ENCODE measurements at places on chromosomes 5 and 9.
A peak's percentile ranks its signal among the peaks of the same experiment; 100 is the strongest.

- DNase-seq: no peak
These were observed 210.7 kb upstream of the SLC24A2 start for GRCh38 chr9:19999491-20000057.

GRCh38 chr5:41835645-41836044 lies 34.6 kb downstream of the OXCT1 start:
- no peak for DNase-seq

DNA sequence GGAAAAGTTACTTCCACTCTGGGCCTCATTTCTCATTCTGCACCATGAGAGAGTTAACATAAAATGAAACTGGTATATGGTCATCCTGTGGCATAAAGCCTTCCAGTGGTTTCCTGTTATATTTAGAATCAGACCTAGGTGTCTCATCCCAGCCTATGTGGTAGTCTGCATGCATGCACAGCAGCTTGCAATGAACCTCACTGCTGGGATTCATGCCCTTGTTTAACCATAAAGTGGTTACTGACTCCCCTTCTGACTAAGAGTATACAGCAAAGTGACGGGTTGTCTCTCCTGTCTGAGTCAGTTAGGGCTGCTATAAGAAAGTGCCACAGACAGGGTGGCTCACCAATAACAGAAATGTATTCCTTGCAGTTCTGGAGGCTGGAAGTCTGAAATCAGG lies 14.7 kb upstream of the TDRD7 start:
- no peak for DNase-seq

- DNase-seq: peak; percentile 12
These were observed 350.8 kb downstream of the DMRT2 start for GRCh38 chr9:1400983-1401382.

GRCh38 chr9:35515766-35516165 lies 25.9 kb downstream of the RUSC2 start:
- DNase-seq: no peak

DNA sequence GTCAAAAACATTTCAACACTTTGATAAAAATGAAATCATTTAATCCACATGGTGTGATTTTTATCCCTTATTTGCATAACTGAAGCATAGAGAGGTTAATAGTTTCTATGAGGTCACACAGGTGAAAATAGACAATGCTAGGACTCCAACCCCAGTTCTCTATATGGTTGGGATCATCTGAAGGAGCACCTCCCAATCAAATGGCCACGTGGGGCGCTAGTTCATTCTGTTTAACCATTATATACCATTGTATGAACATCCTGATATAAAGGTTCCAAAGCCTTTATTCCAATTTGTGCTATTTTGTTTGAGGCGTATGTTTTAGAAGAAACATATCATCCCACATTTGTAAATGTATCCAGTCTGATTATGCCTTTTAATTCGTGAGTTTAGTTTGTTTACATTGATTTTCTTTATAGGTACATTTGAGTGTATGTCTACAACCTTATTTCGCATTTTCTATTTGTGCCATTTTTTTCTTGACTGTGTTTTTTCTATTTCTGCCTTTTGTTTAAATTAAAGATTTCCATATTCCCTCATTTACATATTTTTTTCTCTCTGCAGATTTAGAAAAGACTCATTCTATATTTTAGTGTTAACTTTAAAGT lies 1092.0 kb downstream of the MAT2B start:
- no peak for DNase-seq

GRCh38 chr9:135117281-135117680 lies 29.8 kb downstream of the OLFM1 start:
- no peak for DNase-seq

GRCh38 chr5:159768243-159768642 lies 148.0 kb upstream of the ADRA1B start:
- DNase-seq: no peak

- DNase-seq: no peak
These were observed 41.0 kb downstream of the AOPEP start for GRCh38 chr9:94767331-94768072.

GRCh38 chr5:159211729-159212174 lies 2.4 kb upstream of the RNF145 start:
- no peak for DNase-seq

- no peak for DNase-seq
These were observed 32.4 kb upstream of the STX17 start for GRCh38 chr9:99873943-99874584.

DNA sequence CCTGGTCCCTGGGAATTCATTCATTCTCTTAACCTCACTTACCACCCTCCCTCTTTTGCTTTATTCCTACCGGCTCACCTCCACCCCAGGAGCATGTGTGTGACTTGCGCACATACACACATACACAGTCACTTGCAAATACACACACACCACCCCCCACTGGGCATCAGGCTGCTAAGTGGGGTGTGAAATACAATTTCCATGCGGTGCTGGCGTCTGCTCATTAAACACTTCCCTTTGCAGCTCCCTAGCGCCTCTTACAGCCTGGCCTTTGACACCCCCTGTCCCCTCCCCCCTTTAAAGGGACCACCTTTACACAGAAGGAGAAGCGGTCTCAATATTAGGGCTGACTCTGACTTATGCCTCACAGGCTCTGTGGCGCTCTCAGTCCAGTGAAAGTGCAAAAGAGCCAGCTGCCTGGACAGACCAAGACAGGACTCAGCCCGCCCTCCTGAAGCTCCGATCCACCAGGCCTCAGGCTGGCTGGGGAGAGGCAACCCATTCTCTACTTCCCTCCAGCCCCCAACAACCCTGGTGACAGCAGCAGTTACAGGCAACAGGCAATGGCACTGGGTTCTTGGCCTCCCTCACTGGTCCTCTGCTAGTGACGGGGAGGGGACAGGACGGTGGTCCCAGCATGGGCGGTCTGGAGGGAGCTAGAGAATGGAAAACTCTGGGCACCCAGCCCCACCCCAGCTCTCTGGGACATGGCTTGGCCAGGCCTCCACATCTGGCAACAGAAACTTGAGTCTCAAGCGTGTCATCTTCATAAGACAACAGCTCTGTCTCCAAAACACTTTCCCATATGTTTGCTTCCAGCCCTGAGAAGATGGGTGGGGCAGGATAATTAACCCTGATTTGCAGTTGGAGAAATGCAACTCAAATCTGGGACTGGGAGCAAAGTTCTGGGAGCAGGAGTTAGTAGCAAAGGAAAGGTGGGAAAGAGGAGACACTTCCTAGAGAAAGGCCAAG lies 12.0 kb downstream of the ENHO start:
- DNase-seq: no peak

DNA sequence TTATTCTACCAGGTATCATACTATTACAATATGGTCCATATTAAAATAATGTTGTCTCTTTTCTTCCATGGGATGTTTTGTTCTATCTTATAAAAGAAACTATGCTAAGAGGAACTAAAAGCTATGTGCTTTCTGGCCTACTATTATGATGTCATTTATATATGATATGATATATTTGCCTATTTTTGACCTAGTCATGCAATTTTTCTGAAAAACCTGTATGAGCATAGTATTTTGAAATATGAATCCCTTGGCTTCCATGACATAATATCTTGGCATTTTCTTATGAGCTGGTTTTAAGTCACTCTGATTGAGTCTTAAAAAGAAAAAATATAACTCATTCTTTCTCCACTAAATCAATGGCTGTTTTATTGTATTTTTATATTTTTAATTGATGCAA lies 60.7 kb downstream of the MAN2A1 start:
- no peak for DNase-seq

DNA sequence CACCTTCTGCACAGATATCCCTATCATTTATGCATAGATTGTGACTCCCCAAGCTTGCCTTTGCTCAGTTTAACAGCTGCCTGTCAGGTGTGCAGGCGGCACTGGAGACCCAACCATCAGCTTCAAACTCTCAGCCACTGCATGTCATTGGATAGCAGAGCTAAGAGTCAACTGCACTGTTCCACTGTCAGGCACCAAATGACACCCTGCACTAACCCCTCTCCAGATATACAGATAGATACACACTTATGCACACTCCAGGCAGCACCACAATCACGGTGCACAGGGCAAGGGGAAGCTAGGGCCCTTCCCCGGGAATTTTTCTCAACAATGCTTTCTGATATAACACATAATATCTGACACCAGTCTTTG lies 142.3 kb downstream of the BNC2 start:
- DNase-seq: no peak

DNA sequence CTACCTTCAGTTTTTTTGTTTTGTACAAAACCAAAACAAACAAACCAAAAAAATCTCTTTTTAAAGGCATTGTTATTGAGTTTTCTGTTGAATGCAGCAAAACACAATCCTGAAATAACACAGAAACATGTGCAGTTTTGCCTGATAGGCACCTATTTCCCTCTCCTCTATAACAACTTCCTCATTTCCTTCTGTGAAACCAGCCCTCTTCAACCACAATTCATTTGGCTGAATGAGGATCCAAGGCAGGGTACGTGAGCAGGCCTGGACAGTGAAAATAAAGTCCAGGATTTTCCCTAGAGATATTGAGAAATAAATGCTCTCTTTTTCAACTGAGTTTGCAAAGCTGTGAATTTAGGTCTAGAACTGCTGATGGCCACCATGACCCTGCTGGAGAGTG lies 134.8 kb upstream of the LARP1 start:
- DNase-seq: no peak

GRCh38 chr5:83220331-83220730 lies 143.0 kb downstream of the XRCC4 start:
- no peak for DNase-seq

DNA sequence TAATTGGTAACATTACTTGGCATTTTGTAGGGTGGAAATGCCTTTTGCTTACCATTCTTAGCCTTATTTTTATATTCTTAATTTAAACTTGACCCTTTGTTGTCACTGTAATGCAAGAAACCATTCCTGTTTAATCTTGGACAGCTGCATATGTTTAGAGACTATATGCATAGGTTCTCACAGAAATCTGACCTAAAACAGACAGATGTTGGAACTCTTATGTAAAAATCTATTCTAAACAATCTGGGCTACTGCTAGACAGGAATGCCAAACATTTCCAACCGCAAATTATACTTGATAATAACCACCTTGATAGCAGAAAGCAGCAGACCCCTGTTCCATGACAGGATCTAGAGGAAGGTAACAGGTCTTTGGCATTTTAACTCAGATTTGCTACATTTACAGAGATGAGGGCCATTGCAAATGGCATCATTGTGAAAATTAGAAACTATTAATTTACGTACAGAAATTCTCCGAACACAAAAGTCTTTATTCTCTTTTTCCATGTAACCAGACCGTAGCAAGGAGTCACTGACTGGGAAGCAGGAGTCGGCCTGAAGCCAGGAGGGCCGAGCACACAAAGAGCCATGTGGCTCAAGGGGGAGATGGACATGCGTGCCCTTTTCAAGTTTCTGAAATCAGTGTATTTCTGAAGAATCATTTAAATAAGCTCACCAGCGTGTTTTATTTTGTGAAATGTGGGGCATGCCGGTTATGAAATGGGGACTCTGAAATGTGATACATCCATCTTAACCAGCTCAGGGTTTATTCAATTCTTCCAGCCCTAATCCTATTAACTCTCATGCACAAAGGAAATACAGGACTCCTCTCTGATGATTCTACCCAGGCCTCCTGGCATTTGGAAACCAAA lies 139.3 kb downstream of the AOPEP start:
- DNase-seq: no peak

DNA sequence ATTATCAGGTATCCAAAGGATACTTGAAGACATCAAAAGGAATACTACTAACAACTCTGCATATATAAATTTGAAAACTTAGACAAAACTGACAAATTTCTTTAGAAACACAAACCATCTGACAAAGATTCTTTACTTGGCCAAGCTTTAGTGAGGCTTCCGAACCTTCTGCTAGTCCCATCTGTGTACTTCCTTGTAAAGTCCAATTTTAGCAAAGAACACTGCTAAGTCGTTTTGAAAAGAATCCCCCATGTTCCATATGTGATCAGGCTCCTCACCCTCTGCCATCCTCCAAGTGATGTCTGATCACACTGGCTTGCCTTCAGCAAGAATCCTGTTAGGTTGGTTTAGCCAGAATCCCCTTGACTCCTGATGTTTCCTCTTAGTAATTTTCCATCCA lies 150.0 kb upstream of the ACO1 start:
- no peak for DNase-seq

DNA sequence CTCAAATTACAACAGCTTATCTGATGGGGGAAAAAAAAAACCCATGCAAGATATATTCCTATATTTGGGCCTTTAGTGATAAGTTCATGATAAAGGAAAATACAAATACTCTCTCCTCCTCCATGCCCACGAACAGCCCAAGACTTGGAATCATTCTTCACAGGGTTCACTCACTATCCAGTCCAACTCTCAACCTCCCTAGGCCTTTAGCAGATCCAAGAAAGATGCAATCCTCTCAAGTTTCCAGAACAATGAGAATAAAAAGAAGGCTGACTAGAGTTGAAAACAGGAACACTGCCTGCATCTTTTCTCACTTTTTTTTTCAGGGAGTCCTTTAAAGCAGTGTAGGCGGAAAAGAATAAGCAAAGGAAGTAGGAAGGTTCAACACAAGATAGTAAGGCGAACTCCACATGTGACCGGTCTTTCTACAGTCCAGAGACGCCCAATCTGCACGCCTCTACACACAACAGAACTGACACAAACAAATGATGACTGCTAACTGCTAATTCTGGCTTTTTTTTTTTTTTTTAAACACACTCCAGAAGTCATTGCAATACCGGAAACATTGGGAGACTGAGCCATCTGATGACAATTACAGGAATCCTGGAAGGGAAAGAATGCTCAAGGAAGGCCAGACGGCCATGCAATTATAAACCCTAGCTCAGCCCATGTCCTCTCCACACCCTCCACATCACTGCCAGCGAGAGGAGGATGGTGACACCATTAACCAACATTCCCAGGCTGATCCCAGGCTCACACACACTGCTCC lies 75.4 kb downstream of the BNC2 start:
- DNase-seq: no peak

Data from CD4-positive, alpha-beta memory T cell (primary cell).